ENCODE measurements at places on chromosomes 11 and 22.

DNA sequence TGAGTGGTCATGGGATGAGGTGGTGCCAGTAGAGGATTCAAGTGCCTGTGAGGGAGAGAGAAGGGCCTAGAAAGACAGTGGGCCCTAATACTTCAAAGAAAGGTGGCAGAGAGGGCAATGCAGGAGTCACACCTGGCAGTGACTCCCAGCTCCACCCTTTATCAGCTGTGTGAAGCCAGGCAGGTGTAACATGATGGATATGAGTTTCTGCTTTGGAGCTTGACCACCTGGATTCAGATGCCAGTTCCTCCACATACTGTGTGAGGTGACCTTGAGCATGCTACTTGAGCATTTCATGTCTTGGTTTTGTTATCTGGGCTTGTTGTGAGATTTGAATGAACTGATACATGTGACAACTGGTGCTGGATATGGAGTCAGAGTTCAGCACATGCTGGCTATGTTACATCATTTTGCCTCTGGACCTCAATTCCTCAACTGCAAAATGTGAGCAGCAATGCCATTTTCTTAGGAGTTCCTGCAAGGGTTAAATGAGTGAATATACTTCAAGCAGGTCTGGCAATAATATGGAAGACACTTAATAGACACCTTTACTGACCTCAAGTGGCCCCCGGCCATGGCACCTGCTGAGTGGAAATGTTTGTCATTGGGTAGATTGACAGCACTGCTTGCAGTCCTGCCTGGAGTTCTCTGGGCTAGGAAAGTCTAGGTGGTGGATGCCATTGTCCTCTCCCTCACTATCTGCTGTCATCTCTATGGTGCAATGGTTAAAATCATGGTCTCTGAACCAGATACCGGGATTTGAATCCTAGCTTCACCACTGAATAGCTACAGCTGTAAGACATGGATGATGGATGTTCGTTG lies 83.3 kb downstream of the MICAL2 start:
- DNase-seq, result no peak

- DNase-seq, result no peak
Measured at GRCh38 chr11:1923201-1923956, 3.9 kb downstream of the TNNT3 start.

DNA sequence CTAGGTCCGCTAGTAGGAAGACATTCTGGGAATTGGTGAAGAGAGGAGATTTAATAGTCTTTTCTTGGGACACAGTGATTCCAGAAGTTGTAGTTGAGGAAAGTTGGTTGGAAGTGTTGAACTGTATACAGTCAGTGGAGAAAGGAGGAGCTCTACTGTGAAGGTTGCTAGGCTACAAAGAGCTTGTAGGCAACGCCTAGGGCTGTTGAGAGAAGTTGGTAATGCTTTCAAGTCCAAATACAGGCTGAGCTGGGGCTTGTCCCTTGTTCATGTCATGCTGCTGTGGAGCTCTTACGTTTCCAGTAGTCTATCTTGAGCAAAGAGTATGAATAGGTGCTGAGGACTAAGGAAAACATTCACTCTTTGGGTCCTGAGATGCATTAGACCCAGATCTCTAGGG lies 1.1 kb downstream of the TBCEL start:
- no peak for DNase-seq

DNA sequence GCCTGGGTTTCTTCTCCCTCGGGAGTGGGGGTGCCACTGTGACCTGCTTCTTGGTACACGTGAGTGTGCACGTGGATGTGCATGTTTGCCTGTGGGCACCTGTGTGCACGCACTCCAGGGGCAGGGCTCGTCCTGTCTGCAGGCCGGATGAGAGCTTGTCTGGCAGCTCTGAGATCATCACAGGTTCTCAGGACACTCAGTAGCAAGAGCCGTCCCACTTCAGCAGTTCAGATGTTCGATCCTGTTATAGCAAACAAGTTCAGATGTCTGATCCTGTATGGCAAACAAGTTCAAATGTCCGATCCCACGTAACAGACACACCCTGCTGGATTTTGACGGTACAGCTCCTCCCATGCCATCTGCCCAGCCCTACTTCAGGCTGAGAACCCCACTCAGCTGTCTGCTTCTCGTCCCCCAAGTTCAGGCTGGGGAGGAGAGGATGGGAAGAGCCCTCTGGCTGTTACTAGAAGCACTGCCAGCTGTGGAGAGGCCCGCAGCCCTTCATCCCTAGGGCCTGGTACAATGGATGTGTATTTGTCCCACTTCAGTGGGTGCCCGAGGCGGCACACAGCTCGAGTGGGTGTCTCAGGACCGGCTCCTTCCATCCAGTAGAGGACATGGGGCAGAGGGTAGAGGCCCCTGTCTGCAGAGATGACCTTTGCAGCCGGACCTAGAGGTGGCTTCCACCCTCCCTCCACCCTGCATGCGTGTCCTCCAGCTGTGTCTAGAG lies 1126.9 kb downstream of the BRD1 start:
- no peak for DNase-seq

GRCh38 chr11:72160319-72160718 lies 24.8 kb downstream of the FOLR3 start:
- no peak for DNase-seq

- no peak for DNase-seq
Measured at GRCh38 chr11:45635907-45636306, 29.5 kb downstream of the CHST1 start.
